ENCODE measurements at places on chromosomes 6 and 20.

DNA sequence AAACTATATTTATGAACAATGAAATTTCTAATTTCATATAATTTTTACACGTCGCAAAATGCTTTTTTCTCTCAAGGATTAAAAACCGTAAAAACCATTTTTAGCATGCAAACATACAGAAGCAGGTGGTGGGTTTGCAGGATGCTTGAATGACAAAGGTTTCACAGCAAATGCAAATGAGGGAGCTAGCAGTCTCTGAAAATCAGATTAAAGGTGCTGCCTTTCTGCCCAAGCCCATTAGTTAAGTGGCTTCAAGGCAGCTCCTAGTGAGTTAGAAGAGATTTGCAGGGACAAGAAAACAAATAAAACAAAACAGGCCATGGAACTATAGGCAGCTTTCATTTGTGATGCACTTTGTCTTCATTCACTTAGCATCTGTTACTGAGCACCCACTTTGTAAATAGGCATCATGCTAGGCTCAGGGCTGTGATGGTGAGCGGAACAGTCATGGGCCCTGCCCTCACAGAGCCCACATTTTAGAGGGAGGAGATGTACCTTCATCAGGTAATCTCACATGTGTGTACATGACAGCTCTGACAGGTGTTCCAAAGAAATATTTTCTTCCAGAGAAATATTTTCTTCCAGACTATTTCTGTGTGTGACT, 29.5 kb downstream of the NAPB start:
- no peak for DNase-seq

- DNase-seq = peak; percentile 72
These were observed 79.7 kb upstream of the MBOAT1 start for GRCh38 chr6:20291764-20292580.

- DNase-seq = no peak
These were observed 233.7 kb downstream of the DLL1 start for GRCh38 chr6:170057034-170057734.

GRCh38 chr6:25417046-25417605, 138.0 kb downstream of the CARMIL1 start:
- DNase-seq = no peak

DNA sequence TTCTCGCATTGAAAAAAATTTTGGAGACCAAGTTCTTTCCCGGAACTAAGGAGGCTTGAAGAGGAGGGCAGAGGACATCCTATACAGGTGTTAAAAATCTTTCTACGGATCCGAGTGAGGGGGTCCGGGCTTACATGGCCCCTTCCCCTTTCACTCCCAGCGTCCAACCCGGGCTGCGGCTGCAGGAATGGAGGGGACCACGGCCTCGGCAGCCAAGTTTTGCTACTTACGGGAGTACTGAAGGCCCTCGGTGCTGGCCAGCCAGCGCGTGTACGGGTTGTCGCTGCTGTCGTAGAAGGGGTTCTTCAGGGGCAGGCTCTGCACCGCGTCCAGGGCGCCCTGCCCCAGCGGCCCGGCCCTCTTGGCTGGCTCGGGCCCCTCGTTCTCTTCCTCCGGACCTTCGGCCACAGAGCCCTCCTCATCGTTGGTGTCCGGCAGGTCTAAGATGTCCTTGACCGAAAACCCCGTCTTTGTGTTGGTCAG, 642 bp downstream of the NKX2-2 start:
- no peak for DNase-seq

- peak; percentile 49 for DNase-seq
These were observed at the start of gene NR2E1 for GRCh38 chr6:108165714-108166663. TSS of gene NR2E1 (plus strand) at chr6:108166022. CDS start at chr6:108166766, 744 bp downstream.

DNA sequence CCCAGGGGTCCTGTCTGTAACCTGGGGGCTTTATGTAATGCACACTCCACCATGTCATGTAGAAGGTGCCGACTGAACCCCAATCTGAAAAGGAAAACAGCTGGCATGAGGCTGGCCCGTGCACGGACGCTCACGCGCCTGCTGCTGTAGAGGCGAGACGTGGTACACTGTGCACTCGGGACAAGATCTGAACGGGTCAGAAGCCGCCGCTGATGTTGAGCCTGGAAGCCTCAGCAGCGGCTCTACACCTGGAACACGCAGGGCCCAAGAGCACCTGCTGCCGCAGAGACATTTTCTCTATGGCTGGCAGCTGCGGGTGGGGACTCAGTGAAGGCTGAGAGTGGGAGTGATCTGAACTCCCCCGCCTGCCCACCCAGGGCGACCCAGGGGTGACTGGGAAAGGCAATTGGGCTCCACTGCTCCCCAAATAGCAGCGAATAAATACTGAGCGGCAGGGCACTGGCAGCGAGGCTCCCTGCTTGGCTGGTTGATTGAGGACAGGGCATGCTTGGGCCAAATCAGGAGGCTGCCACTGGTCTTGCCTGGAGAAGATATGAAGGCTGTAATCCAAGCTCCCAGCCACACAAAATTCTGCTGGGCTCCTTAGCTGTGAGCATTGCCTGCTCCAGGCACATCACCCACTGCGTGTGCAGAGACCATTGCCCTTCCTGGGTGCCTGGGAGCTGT, 2.5 kb upstream of the OGFR start:
- no peak for DNase-seq

DNA sequence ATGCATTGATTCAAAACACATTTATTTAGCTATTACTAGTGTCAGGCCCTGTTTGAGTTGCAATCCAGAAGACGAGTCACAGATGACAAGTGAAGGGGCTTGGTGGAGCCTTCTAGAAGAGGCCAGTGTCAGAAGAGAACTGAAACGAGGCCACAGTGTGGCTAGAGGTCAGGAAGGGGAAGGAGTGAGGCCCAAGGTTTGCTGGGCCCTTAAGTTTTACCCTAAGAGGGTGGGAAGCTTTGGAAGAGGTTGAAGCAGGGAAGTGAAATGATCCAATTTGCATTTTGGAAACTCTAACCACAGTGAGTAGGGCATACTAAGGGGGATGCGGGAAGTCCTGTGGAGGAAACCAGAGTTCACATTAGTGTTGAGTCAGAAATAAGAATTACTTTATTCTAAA, 25.0 kb downstream of the TTK start:
- DNase-seq = no peak

GRCh38 chr6:147384029-147384428, 124.5 kb upstream of the SAMD5 start:
- DNase-seq = no peak

DNA sequence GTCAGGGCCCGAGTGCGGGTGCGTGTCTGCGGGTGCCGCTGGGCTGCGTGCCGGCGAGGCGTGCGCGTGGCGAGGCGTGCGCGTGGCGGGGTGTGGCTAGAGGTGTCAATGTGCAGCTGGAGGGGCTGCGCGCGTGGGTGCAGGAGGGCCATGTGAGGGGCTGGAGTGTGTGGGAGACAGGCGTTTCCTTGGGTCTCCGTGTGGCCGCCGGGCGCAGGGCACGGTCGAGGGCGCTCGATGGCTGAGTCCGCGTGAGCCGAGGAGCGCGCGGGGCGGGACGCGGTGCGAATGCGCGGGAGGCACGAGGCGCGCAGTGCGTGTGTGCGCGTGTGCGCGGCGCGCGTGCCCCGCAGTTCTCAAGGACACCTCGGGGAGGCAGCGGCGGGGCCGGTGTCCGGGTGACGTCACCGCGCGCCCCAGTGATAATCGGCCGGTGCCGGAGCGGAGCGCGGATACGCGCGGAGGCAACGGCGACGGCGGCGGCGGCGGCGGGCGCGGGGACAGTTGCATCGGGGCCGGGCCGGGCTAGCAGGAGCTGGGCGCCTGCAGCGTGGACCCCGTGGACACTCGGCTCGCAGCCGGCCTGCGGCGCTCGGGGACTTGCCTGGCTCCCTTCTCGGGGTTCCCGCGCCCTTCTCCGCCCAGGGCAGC, 38.7 kb downstream of the YTHDF1 start:
- no peak for DNase-seq

DNA sequence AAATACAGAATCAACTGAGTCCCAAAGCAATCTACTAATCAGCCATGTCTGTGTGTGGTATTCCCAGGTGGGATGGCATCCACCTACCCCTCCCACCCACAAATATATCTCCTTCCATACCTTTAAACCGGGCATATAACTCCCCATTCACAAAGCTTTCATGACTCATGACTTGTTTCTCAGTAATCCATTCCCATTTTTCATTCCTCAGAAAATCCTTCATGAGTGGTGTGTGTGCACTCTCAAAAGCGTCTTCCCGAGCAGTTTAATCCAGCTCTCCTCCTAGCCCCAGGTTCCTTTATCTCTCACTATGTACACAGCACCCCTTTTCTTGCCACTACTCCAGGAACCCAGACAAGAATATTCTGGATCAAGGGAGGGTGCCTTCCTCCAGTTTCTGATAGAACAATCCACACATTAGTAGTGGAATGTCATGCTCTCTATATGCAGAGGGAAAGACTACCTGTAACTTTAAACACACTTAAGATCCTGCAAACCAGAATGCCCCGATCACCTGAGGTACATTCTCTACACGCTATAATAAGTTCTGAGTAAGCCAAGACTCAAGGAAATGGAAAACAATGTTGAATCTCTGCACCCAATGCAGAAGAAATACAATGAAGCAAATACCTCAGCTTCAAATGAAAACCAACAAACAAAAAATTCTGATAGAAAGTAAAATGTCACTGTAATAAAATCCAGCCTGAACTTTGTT, 55.7 kb upstream of the IPCEF1 start:
- DNase-seq = no peak

- peak; percentile 90 for DNase-seq
These were observed 42.6 kb upstream of the DEK start for GRCh38 chr6:18306977-18307376.

GRCh38 chr6:158500016-158500735, 59.7 kb upstream of the TMEM181 start:
- DNase-seq = peak; percentile 15

DNA sequence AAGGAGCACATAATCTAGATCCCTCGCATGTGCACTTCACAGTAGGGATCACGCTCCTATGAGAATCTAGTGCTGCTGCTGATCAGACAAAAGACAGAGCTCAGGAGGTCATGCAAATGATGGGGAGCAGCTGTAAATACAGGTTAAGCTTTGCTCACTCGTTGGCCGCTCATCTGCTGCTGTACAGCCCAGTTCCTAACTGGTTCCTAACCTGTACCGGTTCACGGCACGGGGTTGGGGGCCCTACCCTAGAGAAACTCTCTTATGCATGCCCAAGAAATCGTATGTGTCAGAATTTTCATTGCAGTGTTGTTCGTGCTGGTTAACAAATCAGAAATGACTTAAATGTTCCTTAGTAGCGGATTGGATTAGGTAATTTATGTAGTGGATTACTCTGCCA, 116.1 kb downstream of the CDH26 start:
- no peak for DNase-seq

DNA sequence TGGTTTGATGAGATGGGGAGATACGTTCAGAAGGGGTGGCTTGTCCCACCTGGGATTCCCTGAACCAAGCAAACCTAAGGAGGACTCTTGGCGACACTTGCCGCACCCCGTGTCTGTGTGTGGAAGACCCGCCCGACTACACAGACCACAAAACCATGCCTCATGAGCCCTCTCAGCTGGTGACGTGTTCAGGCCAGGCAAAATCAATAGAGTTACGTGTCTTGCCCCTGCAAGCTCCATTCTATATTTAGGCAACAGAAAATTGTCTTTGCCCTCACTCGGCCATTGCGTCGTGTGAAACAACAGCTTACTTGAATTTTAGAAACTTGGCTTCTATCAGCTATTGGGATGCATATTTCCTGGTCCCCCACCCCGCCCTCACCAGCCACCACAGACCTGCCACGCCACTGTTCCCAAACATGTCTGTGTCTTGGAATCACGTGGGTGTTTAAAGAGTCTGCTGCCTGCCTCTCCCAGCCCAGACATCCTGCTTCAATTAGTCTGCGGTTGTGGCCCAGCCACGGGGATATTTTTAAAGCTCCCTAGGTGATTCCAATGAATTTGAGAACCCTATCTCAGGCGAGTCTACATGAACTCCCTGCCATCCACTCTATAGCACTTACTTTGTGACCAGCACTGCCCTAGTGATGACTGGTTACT, 279.2 kb upstream of the EXOC2 start:
- no peak for DNase-seq

- peak; percentile 47 for DNase-seq
These were observed 151.0 kb upstream of the HEY2 start for GRCh38 chr6:125598422-125598821.

GRCh38 chr6:26054781-26055718, 32.2 kb upstream of the HFE start:
- peak; percentile 98 for DNase-seq

GRCh38 chr6:135322427-135323201, 141.5 kb downstream of the MYB start:
- no peak for DNase-seq

DNA sequence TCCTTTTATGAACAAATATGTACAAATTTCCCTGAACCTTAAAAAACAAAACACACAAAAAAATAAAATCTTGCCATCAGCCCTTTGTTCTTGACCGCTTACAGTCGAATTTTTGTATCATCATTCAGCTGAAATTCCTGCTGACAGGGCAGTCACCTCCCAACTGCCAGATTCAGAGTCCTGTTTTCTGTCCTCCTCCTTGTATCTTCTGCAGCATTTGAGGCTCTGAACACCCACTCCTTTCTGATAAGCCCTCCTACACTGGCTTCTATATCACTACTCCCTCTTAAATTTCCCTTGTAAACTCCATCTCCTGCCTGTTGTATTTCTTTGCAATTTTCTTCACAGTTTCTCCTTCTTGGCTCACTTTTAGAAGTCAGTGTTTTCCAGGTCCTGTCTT, 77.8 kb upstream of the CCN6 start:
- no peak for DNase-seq

GRCh38 chr6:43076464-43077332, 584 bp downstream of the PTK7 start:
- DNase-seq = no peak

DNA sequence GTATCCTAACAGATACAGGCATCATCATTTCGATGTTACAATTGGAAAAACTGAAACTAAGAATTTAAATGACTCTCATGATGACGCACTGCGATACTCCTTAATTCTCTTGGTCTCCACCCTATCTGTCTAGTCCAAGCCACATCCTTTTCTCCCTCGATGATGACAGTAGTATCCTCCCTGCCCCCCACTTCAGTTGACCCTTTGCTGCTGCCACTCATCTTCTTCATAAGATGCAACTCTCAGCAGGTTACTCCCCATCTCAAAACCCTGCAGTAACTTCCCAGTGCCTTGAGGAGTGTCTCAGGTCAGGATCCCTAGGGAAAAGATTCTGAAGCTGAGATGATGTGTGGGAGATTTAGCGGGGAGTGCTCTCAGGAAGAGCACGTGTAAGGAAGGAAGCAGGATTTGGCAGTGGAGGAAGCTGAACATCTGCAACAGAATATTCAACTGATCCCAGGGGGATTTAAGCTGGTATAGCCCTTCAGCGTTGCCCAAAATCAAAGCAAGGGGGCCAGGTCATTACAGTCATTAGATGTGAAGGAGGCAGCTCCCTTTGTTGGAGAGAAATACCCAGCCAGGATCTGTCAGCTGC, 16.1 kb downstream of the JPH2 start:
- DNase-seq = peak; percentile 53
